ENCODE measurements at places on chromosomes 11 and 22.

- DNase-seq = no peak
Observed at GRCh38 chr22:36662981-36663380, 40.6 kb downstream of the CACNG2 start.

DNA sequence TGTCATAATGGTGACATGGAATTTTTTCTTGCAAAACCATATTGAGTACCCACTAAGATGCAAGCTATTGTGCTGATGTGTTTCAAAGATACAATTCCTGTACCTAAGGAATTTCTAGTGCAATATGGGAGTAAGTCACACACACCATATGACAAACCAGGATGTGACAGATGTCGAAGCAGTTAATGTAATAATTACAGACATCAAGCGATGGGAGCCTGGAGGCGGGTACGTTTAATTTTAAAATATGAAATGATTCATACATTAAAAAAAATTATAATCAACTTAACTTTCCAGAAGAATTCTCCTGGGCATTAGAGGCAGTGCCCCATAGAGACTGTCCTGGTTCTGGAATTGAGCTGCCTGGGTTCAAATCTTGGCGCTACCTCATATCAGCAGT, 6.0 kb downstream of the SYCE3 start:
- no peak for DNase-seq

- no peak for DNase-seq
Observed at GRCh38 chr22:49528420-49528720, 299.3 kb downstream of the BRD1 start.

DNA sequence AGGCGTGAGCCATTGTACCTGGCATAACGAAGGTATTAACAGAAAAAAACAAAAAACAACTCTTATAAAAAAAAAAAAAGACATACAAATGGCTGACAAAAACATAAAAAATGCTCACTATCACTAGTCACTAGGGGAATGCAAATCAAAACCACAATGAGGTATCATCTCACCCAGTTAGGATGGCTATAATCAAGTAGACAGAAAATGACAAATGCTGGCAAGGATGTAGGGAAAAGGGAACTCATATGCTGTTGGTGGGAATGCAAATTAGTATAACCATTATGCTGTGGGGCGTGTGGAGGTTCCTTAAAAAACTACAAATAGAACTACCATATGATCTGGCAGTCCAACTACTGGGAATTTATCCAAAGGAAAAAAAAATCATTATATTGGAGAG, 17.0 kb downstream of the THY1 start:
- no peak for DNase-seq

- no peak for DNase-seq
Observed at GRCh38 chr11:102560555-102561011, 30.0 kb upstream of the MMP7 start.

- no peak for DNase-seq
Observed at GRCh38 chr11:113363406-113363805, 24.2 kb upstream of the ANKK1 start.

- DNase-seq = no peak
Observed at GRCh38 chr11:24155792-24156191, 341.1 kb upstream of the LUZP2 start.

DNA sequence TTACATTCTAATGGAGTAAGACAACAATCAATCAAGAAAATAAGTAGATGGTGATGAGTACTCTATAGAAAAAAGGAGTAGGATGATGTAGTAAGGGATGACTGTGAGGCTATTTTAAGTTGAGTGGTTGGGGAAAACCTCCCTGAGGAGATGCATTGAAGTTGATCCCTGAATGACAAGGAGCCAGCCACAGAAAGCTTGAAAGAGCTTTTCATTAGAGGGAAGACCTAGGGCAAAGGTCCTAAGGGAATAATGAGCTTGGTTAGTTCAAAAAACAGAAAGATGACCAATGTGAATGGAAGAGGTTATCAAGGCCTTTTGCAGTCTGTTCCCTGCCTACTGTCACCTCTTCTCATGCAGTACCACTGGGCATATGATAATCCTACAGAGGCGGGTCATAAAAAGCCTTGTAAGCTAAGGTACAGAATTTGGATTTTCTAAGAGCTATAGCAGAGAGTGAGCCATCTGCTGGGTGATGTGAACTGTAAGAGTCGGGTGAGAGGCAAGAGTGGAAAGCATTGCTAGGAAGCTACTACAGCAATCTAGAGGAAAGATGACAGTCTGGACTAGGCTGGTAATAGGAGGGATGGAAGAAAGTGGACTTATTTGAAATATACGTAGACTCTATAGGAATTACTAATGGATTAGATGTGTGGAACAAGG, 3.1 kb downstream of the PPP2R1B start:
- DNase-seq = no peak

DNA sequence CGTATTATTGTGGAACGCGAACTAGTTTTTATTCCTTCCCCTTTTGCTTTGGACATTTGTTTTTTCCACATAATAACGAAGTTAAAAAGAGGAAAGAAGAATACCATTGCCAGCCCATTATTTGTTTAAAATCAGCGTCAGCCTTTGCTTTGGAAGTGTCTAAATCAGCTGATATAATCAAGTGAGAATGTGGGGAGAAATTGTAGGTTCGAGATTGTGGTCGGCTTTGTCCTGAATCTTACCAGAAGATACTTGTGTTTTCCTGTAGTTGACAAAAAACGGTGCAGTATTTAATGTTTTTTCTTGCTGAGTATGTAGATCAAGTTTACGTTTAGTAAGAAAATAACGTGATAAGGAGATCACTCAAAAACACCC, 935 bp downstream of the ZNF143 start:
- DNase-seq = no peak

DNA sequence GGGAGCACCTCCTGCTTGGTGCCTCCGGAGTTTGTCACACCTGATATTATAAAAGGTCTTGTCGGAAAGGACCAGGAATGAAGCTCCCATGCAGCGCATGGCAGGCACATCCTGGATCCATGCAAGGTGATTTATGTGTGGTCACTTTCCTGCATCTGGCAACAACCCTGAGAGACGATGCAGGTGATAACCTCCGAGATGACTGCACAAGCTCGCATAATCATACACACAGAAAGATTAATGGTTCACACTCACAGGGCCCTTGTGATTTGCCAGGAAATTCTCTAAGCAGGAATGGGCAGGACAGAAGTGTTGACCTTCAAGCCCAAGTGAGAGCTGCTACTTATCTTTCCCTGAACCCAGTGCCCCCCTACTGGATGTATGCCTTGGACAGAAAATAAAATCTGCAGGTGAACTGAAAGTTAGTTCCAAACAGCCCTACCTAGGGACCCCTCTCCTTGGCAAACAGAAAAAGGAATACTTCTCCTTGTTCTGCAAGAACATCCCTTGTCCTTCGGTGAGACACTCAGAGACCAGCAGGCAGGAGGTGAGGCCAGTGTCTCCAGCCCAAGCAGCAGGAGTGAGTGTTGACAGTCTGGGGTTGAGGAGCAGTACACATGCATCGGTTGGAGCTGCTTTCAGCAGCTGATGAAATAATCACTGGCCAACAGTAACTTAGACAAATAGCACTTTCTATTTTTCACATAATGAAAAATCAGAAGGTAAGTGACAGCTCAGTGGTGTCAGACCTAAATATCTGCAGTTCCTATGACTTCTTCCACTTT, 619.4 kb upstream of the B3GAT1 start:
- no peak for DNase-seq

- DNase-seq = no peak
Observed at GRCh38 chr11:127445476-127445875, 444.9 kb upstream of the KIRREL3 start.

GRCh38 chr11:121557348-121557747, 104.6 kb upstream of the SORL1-AS1 start:
- no peak for DNase-seq

GRCh38 chr11:92199991-92200390, 24.6 kb upstream of the FAT3 start:
- DNase-seq = no peak

GRCh38 chr22:43299736-43300135, 43.4 kb downstream of the SCUBE1 start:
- DNase-seq = no peak

GRCh38 chr11:70203751-70204465, 812 bp downstream of the FADD start:
- DNase-seq = peak; percentile 41

- DNase-seq = no peak
Observed at GRCh38 chr22:41844036-41844435, 11.1 kb downstream of the SREBF2 start.

GRCh38 chr11:66888282-66888681, 31.4 kb downstream of the LRFN4 start:
- DNase-seq = no peak

DNA sequence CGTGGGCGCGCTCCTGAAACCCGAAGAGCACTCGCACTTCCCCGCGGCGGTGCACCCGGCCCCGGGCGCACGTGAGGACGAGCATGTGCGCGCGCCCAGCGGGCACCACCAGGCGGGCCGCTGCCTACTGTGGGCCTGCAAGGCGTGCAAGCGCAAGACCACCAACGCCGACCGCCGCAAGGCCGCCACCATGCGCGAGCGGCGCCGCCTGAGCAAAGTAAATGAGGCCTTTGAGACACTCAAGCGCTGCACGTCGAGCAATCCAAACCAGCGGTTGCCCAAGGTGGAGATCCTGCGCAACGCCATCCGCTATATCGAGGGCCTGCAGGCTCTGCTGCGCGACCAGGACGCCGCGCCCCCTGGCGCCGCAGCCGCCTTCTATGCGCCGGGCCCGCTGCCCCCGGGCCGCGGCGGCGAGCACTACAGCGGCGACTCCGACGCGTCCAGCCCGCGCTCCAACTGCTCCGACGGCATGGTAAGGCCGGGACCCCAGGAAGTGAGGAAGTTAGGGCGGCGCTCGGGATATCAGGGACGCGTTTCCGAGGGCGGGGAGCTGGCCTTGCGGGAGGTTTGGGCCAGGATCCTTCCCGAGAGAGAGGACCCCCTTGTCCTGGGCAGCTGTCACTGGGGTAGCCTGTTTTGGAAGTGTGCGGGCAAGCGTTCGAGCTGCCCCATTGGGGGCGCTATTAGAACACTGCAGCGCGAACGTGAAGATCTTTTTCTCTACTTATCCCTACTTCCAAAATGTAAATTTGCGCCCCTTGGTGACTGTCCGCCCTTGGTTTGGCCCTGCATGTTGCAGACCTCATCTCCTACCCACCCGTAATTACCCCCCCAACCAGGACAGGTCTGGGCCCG, 796 bp downstream of the MYOD1 start:
- peak; percentile 23 for DNase-seq

DNA sequence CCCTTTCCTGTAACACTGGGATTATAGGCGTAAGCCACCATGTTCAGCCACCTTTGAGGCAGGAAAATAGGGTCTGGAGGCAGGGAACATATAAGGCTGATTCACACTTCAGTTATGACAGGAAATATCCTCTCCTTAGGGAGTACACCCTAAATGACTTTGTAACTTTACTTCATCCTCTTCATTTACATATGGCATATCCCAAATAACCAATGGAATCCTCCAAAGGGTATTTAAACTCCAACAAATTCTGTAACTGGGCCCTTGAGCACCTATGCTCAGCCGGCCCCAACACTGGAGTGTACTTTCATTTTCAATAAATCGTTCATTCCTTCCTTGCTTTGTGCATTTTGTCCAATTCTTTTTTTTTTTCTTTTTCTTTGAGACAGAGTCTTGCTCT, 1.6 kb upstream of the KAT5 start:
- DNase-seq = no peak

GRCh38 chr11:94521684-94522083, 9.4 kb downstream of the C11orf97 start:
- no peak for DNase-seq

GRCh38 chr22:20967697-20968211, 699 bp downstream of the AIFM3 start:
- no peak for DNase-seq

DNA sequence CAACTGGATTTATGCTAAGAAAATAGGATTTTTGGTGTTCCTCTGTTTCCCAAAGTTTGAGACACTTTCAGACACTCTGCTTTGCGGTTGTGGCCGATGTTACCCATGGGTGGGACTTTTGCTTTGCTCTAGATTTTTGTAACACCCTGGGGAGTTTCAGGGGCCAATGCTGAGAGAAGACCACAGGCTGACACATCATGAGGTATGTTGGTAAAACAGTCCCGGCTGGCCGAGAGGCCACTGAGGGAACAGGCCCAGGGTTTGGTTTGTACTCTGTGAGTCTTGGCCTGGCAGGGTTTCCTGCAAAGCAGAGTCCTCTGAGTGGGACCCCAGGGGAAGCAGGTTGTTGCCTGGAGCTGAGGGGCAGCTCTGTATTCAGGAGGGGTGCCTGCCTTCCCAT, 78.5 kb upstream of the PITPNB start:
- DNase-seq = no peak

- no peak for DNase-seq
Observed at GRCh38 chr11:95121698-95122097, 32.1 kb downstream of the ENDOD1 start.

DNA sequence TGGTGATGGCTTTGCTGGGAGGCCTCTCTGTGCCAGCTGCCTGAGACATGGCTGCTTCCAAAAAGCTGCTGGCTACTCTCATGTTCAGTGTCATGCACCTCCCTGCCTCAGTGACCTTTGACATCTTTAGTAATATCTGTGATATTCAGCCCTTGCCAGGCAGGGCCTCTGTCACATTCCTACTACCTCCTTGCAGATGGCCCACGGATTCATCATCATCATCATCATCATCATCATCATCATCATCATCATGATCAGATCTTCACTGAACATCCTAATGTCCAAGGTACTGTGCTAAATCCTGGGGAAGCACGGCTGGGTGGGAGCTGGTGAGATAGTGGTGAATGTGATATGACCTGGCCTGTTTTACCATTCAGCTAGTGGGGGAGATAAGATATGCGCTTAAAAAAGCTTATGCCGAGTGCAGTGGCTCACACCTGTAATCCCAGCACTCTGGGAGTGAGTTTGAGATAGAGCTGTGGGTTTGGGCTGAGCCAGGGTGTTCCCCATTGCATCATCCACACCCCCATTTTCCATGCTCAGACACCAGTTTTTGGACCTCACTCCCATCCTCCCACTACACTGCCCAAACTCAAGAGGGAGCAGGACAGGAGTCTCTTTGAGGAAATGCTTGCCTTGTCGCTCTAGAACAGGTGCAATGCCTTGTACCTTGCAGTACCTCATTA, 17.1 kb upstream of the TMPRSS13 start:
- DNase-seq = no peak

- DNase-seq = no peak
Observed at GRCh38 chr11:115919341-115920091, 415.3 kb upstream of the CADM1 start.

GRCh38 chr11:66084821-66085475, 14.9 kb downstream of the PACS1 start:
- no peak for DNase-seq

DNA sequence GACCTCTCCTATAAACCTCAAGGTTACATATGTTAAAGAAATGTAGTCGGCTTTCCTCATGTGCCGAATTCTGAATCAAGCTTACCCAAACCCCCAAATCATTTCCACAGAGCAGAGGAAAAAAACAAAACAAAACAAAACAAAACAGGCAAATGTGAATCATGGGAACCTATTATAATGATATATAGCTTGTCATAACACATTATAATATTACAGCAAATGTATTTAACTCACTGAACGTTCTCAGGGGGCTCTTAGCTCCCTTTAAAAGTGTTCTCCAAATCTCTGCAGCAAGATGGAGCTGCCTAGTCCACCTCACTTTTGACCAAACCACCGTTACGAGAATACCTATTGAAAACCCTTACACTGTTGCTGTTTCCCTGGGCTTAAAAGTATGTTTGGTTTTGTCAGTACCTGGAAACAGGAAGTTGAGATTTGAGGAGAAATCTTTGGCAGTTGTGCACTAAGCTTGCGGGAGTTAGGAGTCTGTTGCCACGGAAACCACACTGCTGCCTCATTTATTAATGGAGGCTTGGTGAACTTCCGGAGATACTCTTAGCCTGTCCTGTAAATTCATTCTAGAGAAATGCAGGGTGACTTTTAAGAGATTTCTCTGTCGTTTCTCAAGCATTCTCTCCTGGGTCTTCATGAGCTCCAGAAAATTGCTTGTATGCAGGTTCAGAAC, 167.0 kb upstream of the RASSF10 start:
- peak; percentile 36 for DNase-seq
